ENCODE measurements at places on chromosomes 1 and 21. TPM values are rescaled to one million over a fixed set of nuclear protein-coding genes. Genes with fewer than 3 reads are reported as not detected.
A peak's percentile ranks its signal among the peaks of the same experiment; 100 is the strongest.

GRCh38 chr1:167463875-167464575 lies 54.3 kb downstream of the CD247 start:
- DNase-seq: no peak
- no peak overlapping the region for H3K4me3 ChIP-seq
- H3K27ac ChIP-seq: peak overlapping the region; percentile 68
- peaks cover 79% of the 10 kb centered on the region for H3K4me1 ChIP-seq

GRCh38 chr1:41925712-41926111 lies 7.0 kb upstream of the HIVEP3 start:
- no peak overlapping the region for H3K4me3 ChIP-seq
- no peaks in the 10 kb centered on the region for H3K27me3 ChIP-seq
- no peak for DNase-seq
- H3K27ac ChIP-seq: no peak overlapping the region
- peaks cover 2% of the 10 kb centered on the region for H3K4me1 ChIP-seq

DNA sequence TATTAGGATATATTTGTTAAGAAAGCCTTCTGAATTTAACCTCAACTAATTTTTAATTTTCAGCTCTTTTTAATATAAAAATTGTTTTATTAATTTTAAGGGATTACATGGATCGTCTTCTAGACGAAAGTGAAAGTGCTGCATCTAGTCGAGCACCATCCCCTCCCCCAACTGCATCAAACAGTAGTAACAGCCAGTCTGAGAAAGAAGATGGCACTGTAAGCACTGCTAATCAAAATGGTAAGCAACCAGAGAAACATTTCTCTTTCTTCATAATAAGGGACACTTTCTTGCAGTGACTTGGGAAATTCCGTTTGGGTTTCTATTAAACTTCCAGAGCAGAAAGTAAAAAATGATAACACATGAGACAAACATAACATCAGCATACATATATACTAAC lies 56.9 kb downstream of the MIER1 start:
- H3K4me1 ChIP-seq: peaks cover 40% of the 10 kb centered on the region
- peak overlapping the region; percentile 79 for H3K27ac ChIP-seq
- H3K27me3 ChIP-seq: no peaks in the 10 kb centered on the region
- DNase-seq: peak; percentile 65
- H3K4me3 ChIP-seq: peak overlapping the region; percentile 22

DNA sequence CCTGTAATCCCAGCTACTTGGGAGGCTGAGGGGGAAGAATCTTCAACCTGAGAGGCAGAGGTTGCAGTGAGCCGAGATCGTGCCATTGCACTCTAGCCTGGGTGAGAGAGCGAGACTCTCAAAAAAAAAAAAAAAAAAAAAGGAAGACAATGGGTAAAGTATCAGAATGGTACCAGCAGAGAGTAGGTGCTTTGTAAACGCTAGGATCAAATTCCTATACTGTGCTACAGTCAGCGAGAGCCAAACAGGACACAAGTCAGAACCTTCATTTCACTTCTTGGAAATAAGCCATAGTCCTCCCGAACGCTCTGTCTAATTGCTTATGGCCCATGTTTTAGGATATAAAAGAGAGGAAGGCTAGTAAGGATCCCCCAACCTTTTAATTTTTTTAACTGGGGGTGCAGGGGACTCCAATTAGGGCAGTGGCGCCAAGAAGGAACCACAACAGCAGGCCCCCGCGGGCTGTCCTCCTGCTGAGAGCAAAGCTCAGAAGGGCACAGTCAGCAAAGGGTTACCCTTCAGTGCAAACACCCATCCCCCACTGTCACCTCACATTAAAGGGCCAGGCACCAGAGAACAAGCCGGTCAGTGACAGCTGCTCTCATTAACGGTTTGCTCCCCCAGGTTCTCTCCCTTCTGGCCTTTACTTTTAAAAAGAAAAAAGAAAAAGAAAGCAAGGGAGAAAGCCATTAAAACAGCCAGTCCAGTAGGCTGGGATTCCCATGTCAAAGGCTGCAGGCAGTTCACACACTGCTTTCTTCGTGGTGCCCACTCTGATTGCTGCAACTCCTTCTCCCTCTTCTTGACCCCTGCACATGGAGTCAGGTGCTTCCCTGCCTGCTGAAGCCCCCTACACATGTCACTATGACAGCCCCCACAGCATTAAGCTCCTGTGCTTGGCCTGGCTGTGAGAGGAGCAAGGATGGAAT lies 69.4 kb downstream of the PLPP3 start:
- no peak overlapping the region for H3K4me3 ChIP-seq
- H3K36me3 ChIP-seq: no peaks in the 10 kb centered on the region
- H3K27me3 ChIP-seq: no peaks in the 10 kb centered on the region
- no peaks in the 10 kb centered on the region for H3K4me1 ChIP-seq
- no peak for DNase-seq

GRCh38 chr1:9369964-9370788 lies 77.5 kb downstream of the SPSB1 start:
- no peaks in the 10 kb centered on the region for H3K27me3 ChIP-seq
- DNase-seq: no peak
- peaks cover 6% of the 10 kb centered on the region for H3K4me1 ChIP-seq
- H3K36me3 ChIP-seq: no peaks in the 10 kb centered on the region
- no peak overlapping the region for H3K4me3 ChIP-seq

DNA sequence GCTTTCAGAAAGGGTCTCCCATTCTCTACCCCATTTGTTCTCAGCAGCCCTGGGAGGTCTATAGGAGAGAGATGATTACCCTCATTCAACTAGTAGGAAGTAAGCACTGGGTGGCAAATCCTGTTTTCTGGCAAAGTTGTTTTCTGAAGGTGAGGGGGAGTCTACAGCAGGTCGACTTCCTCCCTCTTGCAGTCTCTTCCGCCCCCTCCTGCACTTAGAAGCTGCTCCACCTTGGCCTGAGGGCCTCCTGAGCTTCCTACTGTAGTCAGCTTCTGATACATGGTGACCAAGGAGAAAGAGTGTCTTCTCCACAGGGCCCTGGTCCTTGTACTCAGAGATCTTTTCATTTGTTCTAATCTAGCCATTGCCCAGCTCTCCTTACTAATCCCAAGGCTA lies 93.1 kb downstream of the RGL1 start:
- H3K36me3 ChIP-seq: no peaks in the 10 kb centered on the region
- no peak overlapping the region for H3K27ac ChIP-seq
- DNase-seq: no peak

DNA sequence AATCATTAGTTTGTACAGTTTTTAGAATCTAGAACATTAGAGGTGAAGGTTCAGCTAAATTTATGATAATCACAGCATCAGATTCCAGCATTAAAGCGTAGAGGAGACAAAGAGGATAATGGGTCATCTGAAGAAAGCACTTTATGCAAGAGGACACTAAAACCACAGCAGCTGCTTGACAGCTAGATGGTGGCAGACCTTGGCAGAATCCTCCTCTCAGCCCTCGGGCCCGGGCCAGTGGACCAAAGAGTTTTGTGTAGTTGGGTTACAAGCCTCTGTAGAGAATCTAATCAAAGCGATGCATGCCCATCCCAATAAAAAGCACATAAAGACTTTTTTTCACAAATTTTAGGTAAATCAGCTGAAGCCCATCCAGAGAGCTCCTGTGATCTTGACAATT lies 59.4 kb downstream of the AK5 start:
- no peak overlapping the region for H3K4me3 ChIP-seq
- H3K4me1 ChIP-seq: no peaks in the 10 kb centered on the region
- H3K27me3 ChIP-seq: no peaks in the 10 kb centered on the region
- no peak overlapping the region for H3K27ac ChIP-seq
- DNase-seq: no peak
- peaks cover 9% of the 10 kb centered on the region for H3K36me3 ChIP-seq

- DNase-seq: peak; percentile 79
- no peak overlapping the region for H3K27ac ChIP-seq
- H3K4me1 ChIP-seq: no peaks in the 10 kb centered on the region
- H3K27me3 ChIP-seq: no peaks in the 10 kb centered on the region
- H3K36me3 ChIP-seq: peaks cover 4% of the 10 kb centered on the region
These were observed 86.9 kb downstream of the UCK2 start for GRCh38 chr1:165914136-165914798.

DNA sequence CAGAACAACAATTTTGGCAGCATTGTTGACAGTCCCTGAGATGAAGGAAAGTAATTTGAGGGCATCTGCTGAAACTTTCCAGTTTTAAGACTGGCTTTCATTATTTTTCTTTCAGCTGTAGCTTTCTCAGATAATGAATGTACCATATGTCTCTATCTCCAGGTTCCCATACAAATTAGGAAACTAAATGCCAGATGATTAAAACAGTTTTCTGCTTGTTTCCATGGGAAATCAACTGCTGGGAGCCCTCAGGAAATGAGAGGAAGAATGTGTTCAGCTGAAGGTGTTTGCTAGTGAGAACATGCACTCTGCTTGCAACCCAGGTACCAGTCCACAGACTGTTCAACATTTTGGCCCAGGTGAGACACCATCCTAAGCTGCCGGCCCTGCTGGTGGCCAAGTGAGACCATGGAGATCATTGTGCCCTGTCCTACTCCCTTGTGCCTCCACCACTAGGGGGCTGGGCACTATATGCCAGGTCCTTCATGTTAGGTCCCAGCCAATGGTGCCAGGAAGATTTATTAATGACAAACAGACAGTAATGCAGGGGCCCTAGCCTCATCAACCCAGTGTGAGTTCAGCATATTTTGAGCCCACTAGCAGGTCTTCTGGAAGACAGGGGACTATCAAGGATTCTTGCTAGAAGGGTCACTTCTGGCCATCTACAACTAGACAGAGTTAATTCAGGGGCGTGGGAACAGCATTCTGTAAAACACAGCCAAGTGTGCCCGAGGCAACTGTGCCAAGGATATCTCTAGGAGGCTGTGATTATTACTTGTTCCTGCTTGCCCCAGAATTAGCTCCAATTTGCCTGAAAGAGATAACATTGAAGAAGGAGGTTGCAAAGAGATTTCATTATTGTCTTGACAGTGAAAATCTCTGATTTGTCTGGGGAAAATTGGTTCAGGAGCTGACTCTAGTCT lies 17.0 kb upstream of the LRRC8C start:
- no peaks in the 10 kb centered on the region for H3K27me3 ChIP-seq
- peak; percentile 48 for DNase-seq
- H3K4me1 ChIP-seq: peaks cover 70% of the 10 kb centered on the region
- no peak overlapping the region for H3K27ac ChIP-seq
- no peak overlapping the region for H3K4me3 ChIP-seq

GRCh38 chr1:32228771-32229170 lies 6.6 kb downstream of the EIF3I start:
- H3K27me3 ChIP-seq: no peaks in the 10 kb centered on the region
- no peak overlapping the region for H3K4me3 ChIP-seq
- H3K4me1 ChIP-seq: peaks cover 14% of the 10 kb centered on the region
- peaks cover 37% of the 10 kb centered on the region for H3K36me3 ChIP-seq
- peak overlapping the region; percentile 16 for H3K27ac ChIP-seq
- DNase-seq: no peak

- H3K36me3 ChIP-seq: no peaks in the 10 kb centered on the region
- no peak overlapping the region for H3K27ac ChIP-seq
- no peak for DNase-seq
- no peak overlapping the region for H3K4me3 ChIP-seq
These were observed 1917.0 kb downstream of the MRPL39 start for GRCh38 chr21:23690316-23690715.

- no peak overlapping the region for H3K27ac ChIP-seq
- no peaks in the 10 kb centered on the region for H3K36me3 ChIP-seq
- peaks cover 14% of the 10 kb centered on the region for H3K4me1 ChIP-seq
- no peak for DNase-seq
These were observed 5.0 kb downstream of the SYT11 start for GRCh38 chr1:155864393-155864792.

SLC2A1 gene
- 158 TPM for total RNA-seq

CAMK1G gene
- not detected for total RNA-seq

ASB17 gene
- total RNA-seq: not detected

CELA3B gene
- total RNA-seq: not detected

HORMAD1 gene
- not detected for total RNA-seq

TTF2 gene
- 127 TPM for total RNA-seq

S100A7 gene
- not detected for total RNA-seq

SPRR2G gene
- total RNA-seq: not detected

IGSF21 gene
- not detected for total RNA-seq

GJA5 gene
- total RNA-seq: not detected

NCAM2 gene
- not detected for total RNA-seq

RAB3B gene
- total RNA-seq: 0.13 TPM

All from activated CD8-positive, alpha-beta T cell treated with anti-CD3 and anti-CD28 coated beads for 36 hours (primary cell).